Right atrium auricular region (tissue), 2 donors: ENCODE measurements at places on chromosomes 7 and 10. TPM values are rescaled to one million over a fixed set of nuclear protein-coding genes. Genes with fewer than 3 reads are reported as not detected.

Gene ARID5B
- total RNA-seq = 53.4 TPM

Gene FEZF1
- total RNA-seq = not detected

Gene DDC
- not detected for total RNA-seq

Gene ADAM12
- 0.71 TPM for total RNA-seq

Gene SORCS1
- total RNA-seq = 4.2 TPM

Gene SVIL
- total RNA-seq = 340 TPM

DNA sequence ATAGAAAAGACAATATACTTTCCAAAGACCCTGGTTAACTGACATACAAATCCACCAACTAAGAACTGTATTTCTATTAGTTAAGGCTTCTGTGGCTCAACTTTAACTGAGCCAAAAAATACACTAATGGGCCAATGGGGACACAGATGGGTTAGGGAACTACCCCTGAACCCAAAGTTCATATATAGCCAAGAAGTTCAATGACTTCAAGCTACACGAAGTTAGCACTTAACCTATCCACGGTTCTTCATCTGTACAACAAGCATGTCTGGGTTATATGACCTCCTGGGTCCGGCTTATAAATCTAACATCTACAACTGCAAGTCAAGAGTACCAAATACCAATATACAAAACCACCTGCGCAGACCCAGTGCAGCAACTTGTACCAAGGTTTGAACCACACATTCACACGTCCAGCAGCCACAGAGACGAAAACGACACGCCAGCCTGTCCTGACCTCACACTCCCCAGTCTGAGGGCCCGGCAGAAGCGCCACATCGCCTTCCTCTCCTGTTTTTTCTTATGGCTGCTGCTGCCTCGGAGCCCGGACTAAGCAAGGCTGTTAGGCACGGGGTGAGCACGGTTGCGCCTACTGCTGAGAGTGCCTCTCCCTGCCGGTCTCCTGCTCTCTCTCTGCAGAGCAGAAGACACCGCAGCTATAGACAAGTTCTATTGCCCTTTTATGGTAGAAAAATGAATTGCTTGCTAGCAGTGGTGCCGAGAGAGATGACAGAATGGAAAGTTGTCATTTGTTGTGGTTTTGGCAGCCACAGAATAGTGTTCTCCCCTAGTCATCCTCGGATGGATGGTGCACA, 86.3 kb downstream of the RNF216 start:
- DNase-seq = no peak

DNA sequence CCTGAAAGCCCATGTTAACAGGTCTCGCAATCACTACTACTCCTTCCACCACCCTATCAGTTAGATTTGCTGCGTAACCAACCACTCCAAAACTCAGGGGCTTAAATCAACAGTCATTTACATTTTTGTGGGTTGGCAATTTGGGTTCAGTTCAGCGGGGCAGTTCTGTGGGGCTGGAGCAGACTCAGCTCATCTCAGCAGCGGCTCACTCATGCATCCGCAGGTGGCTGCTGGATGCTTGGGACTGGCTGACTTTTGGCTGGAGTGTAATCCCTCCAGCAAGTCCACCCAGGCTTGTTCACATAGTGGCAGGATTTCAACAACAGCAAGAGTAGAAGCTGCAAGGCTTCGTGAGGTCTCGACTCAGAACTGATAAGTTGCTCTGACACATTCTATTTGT, 79.2 kb downstream of the NEUROD6 start:
- no peak for DNase-seq

GRCh38 chr7:129741743-129742213, 130.3 kb downstream of the NRF1 start:
- DNase-seq = no peak

DNA sequence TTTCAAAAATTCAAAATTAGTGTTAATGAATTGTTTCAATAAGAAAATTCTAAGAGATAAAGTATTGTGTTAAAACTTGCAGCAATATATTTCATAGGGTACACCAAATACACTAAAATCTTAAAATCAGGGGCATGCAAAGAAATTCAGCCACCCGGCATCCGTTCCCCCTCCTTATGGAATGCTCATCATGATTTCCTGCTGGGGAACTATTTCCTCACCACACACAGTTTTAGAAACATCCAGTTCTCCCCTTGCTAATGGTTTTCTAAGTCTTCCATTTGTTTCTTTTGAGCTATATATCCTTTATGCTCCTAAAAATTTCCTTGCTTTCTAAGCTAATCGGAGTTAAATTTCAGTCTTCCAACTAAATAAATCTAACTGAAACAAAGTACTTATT, 60.7 kb downstream of the CHCHD3 start:
- DNase-seq = no peak

DNA sequence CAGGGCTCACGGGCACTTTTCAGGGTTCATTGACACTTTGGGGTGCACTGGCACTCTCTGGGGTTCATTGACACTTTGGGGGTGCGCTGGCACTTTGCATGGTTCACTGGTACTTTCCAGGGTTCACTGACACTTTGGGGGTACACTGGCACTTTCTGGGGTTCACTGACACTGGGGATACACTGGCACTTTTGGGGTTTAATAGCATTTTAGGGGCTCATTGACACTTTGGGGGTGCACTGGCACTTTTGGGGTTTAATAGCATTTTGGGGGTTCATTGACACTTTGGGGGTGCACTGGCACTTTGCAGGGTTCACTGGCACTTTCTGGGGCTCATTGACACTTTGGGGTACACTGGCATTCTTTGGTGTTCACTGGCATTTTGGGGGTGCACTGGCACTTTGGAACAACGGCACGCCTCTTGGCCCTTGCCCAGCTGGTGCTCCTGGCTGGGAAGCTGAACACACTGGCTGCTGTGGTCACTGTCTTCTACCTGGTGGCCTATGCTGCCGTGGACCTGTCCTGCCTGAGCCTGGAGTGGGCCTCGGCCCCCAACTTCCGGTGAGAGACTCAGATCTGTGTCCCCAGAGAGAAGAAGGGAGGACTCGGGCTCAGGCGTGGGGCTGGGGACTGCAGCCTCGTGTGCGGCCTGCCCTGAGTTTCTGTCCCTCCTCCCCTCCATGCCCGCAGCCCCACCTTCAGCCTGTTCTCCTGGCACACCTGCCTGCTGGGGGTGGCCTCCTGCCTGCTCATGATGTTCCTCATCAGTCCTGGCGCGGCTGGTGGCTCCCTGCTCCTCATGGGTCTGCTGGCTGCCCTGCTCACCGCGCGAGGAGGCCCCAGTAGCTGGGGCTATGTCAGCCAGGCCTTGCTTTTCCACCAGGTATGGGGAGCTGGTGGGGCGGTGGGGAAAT, 6.2 kb upstream of the TRIP6 start:
- no peak for DNase-seq

GRCh38 chr10:117601716-117602115, 59.2 kb downstream of the EMX2 start:
- DNase-seq = no peak

DNA sequence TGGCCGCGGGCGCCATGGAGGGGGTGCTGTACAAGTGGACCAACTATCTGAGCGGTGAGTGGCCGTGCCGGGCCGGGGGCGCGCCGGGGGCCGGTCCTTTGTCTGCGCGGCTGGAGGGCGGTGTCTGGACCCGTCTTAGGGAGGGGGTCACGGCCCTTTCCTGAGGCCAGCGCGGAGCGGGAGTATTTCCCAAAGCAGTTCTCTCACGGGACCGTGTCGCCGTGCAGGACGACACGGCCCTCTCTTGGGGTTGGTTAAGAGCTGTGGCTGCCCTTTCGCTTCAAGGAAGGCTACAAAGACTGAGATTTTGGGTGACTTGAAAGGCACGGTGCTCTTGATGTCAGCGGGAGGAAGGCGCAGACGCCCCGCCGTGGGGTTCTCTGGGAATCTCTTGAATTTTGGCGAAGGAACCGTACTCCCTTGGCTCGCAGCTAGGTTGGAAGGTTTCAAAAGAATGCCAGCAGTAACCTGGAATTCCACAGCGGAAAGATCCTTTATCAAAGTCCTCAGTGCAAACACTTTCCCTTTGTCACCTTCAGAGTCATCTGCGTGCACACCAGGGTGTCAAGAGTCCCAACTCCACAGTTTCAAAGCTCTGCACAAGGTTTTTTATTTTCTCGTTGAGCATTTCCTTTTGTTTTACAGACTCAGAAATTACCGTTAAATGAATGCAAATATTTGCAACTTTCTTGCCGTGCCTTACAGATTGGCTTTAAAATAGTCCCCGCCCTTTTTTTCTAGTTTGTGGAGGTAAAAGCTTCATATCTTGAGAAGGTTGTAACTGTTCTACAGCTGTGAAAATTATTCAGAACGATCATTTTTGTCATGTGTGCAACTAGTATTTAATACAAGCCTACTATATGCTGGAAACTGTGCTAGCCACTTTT, 780 bp downstream of the PLEKHA8 start:
- peak; percentile 61 for DNase-seq

DNA sequence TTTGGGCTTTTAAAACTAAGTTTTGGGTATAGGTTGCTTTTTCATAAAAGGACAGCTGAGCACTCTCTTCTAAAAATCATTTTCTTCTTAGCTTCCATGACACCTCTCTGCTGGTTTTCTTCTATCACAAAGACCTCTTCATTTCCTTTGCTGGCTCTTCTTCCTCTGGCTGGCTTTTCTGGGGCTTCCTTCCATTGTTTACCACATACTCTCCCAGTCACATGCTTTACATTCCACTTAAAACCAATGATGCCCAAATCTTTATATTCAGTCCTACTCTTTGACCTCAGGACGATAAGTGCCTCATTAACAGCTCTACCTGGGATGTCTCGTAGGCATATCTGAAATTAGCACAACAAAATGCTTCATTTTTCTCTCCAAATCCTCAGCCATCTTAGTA, 26.8 kb downstream of the FAM133B start:
- no peak for DNase-seq

DNA sequence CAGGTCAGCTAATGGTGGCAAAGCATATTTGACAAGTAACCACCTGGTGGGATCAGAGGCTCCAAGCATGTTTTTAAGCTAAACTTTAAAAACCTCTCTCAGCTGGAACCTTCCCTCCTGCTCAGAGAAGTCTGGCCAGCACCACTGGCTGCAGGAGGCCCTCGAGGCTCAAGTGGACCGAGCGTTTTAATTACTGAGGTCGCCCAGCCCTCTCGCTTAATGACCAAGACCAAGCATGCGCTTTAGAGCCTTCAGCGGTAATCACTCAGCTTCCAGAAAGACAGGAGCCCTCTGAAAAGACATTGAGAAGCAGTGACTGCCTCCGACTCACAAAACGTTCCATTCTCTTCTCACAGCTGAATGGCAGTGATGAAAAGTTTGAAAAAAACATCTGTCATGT, 383.4 kb upstream of the ADARB2 start:
- DNase-seq = no peak

GRCh38 chr10:49296836-49297235, 2.1 kb upstream of the C10orf71 start:
- DNase-seq = no peak

DNA sequence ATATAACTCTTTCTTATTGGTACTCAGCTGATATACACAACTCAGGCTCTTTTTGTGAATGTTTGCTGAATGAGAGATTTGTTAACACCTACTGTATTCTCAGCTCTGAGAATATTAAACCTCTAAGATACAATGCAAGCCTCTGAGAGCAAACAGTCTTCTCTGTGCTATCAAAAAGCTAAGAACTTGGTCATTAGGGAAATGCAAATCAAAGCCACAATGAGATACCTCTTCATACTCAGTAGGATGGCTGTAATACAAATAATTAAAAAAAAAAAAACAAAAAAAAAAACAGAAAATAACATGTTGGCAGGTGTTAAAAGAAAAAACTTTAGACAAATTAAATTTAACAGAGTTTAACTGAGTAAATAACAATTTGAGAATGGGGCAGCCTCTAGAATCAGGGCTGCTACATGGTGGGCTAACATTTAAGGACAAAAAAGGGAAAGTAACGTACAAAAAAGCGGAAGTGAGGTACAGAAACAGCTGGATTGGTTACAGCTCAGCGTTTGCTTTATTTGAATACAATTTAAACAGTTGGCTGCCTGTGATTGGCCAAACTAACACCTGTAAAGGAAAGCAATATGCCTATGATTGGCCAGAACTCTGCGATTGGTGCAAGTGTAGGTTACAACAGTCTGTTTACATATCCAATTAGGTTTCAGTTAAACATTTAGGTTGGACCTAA, 14.8 kb upstream of the MTURN start:
- no peak for DNase-seq

DNA sequence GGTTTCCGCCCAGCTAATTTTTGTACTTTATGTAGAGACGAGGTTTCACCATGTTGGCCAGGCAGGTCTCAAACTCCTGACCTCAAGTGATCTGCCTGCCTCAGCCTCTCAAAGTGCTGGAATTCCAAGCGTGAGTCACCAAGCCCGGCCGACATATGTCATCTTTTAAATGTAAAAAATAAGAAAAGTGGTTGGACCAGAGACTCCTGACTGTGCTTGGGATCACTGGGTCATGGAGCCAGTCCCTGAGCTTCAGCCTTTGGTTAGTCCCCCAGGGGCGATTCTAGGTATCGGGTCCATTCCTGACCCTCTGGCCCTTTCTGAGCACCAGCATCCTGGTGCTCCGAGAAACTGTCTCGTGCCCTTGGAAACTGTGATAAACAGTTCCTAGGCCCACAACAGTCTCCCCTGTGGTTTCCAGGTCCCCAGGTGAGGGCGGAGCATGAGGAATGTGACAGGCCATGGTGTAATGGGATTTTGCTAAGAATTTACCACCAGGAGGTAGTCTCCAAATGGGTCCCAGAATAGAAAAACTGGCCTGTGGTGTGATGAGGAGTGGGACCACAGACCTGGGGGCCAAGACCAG, 32.8 kb downstream of the UBTD1 start:
- DNase-seq = no peak

DNA sequence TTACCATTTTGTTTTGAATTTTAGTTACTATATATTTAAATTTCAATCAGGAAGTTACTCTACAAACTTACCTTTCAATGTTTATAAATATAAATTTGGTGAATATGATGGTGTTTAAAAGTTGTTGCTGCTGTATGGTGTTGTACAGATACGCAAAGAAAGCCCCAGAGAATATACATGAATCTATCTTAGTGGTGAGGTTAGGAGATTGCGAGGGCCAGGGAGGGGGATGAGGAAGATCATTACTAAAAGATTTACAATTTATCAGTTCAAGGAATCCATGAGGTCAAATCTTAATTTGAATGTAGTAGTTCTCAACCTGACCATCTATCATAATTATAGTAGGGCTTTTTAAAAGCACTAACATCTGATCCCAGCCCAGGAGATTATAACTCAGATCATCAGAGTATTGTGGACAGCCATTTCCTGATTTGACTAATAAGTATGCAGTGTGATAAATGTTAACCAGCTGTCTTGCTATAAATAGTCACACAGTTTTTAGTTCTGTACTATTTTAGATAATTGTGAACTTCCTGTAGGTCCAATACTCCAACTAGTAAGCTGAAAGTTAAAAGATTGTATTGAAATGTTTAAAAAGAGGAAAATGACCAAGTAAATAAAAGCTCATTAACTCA, 23.6 kb downstream of the FAM3C start:
- no peak for DNase-seq
